ENCODE measurements at places on chromosomes 7 and 10.

DNA sequence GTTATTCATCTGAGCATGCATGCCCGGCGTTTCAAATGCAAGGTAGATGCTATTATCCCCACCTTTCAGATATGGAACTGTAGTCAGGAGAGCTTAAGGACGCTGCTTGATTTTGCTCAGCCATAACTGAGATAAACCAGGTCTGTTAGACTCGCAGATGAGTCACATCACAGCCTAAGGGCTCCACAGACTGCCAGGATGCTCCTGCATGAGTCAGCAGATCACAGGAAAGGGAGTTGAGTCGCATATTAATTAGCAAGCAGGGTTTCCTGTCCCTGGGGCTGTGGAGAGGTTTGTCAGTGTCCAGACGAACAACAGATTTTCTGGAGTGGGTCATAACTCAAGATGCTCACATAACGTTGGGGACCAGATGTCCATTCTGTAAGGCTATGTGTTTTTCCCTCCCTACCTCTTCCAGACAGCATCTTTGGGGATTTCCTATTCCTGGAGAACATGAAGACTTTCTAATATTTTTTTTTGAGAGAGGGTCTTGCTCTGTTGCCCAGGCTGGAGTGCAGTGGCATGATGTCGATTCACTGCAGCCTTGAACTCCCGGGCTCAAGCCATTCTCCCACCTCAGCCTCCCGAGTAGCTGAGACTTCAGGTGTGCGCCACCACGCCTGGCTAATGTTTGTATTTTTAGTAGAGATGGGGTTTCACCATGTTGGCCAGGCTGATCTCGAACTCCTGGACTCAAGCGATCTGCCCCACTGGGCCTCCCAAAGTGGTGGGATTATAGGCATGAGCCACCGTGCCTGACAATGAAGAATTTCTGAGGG, 36.7 kb downstream of the PFKFB3 start:
- peak; percentile 97 for ATAC-seq

DNA sequence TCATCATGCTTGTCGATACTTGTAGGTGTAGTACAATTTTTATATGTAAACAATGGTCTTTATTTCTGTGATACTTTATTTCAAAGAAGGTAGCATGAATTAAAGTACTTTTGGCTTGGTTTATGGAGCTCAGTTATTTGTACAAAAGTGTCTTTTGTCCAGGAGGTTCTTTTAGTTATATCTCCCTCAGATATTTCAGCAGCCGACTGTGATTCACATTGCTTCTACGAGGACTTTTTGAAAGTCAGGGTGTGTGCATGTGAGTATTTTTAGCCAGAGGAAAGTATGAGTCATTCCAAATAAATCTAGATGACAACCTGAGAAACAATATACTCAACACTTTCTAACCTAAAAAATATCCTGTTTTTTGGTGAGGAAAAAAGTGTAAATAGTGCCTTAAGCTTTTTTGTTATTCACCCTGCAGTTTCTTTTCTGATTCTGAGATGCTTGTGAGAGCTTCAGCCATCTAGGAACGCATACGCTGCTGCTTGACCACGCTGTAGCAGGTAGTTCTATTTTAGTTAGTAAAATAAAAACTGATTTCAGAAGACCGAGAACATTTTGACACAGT, 595 bp upstream of the SUN1 start:
- peak; percentile 78 for ATAC-seq

DNA sequence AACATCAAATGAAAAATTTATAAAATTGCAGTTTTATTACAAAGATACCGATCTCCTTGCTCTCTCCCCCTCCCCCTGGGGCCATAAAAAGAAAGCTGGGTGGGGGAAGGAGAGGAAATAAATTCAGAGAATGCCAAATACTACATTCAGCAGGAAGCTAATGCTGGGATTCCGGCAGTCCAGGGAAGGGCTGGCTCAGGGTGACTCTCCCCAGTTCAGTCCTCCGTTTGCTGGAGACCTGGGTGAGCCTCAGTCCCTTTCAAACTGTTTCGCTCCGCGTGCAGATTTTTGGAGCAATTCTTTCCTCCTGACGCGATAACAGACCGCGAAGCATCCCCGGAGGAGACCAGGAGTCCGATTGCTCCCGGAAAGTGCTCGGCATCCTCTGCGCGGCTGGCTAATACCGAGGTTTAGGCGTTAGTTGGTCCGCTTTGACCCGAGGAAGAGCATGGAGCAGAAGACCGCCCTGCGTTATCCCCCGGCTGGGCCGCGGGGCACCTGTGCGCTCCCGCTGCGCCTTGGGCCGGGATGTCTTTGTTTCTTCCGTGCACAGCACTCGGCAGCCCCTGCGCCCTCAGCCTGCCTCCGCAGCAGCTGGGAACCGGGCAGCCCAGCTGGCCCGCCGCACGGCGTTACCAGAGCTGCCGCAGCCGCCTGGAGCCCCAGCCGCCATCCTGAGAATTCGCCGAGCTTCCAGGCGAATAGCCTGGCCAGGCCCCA, 3.9 kb upstream of the HOXA2 start:
- ATAC-seq: no peak

DNA sequence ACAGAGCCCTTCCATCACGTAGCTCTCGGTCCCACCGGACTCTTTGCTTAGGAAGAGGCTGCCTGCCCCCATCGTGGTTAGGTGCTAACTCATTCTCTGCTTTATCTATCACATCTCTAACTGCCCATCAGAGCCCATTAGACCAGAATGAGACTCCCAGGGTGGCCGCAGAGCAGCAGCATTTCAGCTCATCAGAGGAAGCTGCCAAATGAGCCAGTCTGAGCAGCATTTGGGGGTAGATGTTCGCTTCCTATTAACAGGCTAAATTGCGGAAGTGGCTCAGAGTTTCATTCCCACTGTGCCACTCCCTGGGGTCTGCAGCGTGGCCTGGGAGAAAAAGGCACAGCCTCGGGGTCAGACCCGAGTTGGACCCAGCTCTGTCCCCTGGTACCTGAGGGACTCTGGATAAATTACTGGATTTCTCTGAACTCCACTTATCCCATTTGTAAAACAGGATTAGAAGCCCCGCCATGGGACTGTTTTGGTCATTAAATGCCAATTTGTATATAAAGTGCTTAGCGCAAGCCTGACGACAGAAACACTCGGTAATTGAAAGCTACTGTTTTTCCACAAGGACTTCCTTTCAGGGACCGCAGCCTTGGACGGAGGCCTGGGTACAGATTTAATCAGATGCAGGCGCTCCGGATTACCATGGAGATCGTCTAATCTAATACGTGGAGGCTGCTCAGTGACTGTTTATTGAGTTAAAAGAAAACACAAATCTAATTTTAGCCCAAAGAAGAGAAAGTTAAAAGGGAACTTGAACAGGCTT, 73.8 kb upstream of the PRLHR start:
- no peak for ATAC-seq

GRCh38 chr10:124870854-124871425, 69.3 kb downstream of the ABRAXAS2 start:
- no peak for ATAC-seq

DNA sequence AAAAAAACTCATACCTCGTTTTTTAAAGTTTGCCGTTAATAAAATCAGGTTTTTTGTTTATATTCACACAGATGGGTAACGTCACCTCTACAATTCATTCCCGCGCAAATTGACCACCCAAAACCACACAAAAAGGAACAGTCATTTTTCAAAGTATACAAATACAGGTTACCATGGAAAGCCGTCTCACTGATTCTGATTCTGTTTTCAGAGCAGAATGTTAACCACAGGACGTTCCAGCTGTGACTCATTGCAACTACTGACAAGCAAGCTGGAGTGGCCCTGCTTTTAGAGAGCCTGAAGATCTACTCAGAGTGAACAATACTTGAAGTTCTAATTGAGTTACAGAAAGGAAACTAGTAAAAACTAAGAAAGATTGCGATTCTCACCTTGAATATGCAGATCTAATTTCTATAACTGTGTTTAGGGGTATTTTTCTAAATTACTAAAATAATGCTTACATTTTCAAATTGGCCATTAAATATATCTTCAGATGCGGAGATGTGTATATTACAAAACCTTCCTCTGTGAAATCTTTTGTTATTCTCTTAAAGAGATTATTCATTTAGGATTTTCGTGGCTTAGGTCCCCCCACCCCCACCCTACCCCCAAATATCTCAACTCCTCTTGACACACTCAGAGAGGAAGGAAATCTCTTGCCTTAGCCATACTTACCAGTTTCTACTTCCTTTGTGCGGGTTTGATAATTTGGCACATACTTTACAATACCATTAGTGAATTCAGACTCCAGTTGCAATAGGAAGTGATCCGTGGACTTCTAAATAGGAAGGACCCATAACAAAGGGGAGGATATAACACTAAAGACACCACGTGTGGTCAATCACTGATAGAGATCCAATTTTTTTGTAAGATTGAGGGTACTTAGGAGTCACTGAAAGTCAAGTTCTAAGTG, 106.0 kb downstream of the CUBN start:
- ATAC-seq: peak; percentile 73

- ATAC-seq: no peak
Observed at GRCh38 chr10:125190946-125191345, 30.6 kb upstream of the CTBP2 start.

- ATAC-seq: no peak
Observed at GRCh38 chr10:5911670-5912069, 21.6 kb downstream of the FBH1 start.

DNA sequence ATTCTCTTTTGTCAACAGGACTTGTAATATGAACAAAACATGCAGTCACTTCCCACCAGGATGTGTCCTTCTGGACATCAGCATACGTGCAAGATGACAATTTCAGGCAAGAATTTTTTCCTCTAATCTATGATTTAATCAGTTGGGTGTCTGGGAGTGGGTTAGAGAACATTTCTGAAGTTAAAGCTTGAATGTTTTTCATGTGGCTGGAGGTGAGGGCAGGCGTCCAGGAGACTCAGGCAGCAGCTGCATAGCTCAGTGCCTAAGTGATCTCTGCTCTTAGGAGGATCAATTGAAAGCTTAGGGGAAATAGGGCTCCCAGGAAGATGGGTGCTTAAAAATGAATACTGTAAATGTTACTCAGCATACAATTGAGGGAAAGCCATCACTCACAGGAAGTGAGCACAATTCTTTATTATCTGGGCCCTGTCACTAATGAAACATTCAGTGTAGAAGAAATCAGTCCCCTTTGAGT, 457.6 kb upstream of the KLF6 start:
- no peak for ATAC-seq
